ENCODE measurements at places on chromosomes 7 and 10.

GRCh38 chr7:76423666-76424412 is 911 bp upstream of the ZP3 start:
- DNase-seq = no peak

DNA sequence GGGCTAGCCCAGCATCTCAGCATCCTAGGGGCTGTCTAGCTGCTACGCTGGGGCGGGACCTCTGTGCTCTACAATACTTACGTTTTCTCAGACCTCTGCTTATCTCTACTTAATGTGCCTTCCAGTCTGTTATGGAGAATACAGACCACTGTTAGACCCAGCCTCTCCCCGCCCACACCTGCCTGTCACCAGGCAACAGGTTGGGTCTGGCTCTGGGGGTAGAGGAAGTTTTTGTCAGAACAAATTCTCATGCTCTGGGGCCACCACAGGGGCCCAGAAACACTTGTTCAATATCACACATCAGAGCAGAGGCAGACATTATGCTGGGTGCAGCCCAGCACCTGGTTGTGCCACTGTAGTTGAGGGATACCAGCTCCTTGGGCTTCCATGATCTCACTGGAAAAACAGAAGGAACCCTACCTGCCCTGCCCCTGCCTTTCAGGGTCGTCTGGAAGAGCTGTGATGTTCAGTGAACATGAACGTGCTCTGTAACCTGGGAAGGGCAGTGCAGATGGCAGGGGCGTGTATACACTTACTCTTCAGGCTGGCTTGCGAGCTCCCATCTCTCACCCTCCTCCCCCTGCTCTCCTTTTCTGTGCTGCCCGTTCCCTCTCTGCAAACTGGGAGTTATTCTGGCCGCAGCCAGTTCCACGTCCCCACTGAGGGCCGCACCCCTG is 135.2 kb upstream of the PODXL start:
- no peak for DNase-seq

DNA sequence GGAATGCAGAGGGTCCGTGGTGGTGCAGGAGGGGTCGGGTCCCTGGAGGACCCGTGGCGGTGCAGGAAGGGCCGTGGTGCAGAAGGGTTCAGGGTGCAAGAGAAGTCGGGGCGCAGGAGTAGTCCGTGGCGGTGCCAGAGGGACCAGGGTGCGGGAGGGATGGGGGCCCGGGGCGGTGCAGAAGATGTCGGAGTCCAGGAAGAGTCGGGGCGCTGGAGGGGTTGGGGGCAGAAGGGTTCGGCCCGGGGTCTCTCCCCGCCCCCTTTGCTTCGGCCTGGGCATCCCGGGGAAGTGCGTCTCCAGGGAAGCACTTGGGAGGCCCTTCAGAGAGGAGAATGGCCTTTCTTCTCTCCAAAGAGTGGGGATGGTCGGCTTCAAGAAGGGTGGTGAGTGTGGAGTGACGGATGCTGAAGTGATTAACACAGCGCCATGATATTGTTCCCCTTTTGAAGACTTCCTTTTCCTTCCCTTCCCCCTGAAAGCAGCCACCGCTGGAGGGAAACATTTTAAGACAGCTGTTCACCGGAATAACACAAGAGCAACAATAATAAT is 997 bp downstream of the WDR37 start:
- no peak for DNase-seq

- DNase-seq = no peak
These were observed 34.0 kb downstream of the TMEM270 start for GRCh38 chr7:73894733-73895551.

GRCh38 chr7:106346167-106346677 is 61.4 kb upstream of the NAMPT start:
- no peak for DNase-seq

- DNase-seq = no peak
These were observed 7.3 kb upstream of the CRPPA start for GRCh38 chr7:16428672-16429071.

DNA sequence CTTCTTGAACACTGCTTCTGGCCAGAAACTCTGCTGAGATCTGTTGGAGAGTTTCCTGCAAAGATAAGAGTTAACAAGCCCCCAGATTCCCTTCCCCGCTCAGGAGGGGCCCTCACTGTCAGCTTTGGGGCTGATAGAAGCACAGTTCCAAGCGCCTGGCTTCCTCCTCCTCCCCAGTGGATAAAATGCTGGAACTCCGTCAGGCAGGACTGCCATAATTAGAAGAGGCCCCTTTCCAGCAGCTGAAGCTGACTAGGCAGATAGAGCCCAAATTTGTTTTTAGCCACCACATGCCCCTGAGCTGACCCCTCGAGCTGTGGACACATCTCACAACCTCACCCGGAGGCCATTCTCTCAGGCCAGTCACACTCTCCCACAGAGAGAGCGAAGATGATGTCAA is 89.4 kb downstream of the TBXAS1 start:
- DNase-seq = no peak

- no peak for DNase-seq
These were observed 14.0 kb downstream of the HUS1 start for GRCh38 chr7:47965456-47965855.

GRCh38 chr10:30705101-30705624 is 75.6 kb upstream of the LYZL2 start:
- no peak for DNase-seq

DNA sequence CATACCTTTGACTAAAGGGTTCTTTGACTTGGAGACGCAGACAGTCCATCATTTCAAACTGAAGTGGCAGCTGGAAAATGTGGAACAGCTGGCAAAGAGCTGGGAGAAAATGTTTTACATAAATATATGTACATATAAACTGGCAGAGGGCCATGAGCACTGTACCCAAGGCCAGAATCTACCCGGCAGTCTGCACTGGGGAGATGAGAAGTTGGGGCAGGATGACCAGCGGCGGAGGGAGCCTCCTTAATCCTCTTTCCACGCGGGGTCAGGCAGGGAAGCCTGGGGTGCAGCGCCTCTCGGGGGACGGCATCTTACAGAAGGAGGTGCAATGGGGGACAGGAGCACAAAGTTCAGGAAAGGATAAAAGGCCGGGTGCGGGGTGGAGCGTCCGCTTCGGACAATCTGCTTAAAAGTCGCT is 1.3 kb downstream of the GLI3 start:
- DNase-seq = no peak

GRCh38 chr7:26584326-26584725 is 280.1 kb downstream of the SKAP2 start:
- DNase-seq = no peak

DNA sequence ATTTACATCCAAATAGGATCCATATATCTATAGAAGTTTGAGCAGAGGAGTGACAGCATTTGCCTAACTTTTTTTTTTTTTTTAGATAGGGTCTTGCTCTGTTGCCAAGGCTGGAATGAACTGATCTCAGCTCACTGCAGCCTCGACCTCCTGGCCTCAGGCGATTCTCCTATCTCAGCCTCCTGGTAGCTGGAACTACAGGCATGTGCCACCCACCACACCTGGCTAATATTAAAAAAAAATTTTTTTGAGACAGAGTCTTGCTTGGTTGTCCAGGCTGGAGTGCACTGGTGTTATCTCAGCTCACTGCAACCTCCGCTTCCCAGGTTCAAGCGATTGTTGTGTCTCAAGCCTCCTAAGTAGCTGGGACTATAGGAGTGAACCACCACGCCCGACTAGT is 15.1 kb downstream of the PPIA start:
- DNase-seq = no peak

DNA sequence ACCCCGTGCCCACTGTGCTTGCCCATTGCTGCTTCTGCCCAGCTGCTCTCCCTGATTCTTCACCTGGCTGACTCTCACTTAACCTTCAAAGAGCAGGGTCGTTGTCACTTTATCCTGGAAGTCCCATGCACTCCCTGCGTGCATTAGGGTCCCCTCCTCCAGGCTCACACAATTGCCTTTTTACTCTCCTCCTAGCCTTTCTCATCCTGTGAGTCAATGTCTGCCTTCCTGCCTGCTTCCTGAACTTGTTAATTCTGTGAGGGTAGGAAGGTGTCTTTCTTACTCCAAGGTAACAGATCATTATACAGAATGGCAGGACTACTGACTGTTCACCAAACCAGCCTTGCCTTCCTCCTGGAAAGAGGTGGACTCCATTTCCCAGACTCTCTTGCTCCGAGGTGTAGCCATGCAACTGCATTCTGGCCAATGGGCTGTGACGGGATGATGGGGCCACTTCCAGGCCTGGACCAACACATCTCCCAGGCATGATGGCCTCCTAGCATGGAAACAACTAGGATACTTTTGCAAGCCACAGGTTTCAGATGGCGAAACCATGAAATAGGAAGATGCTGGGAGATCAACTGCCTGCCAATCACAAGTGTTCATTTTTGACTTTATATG is 54.7 kb downstream of the ARHGAP22 start:
- DNase-seq = no peak

- no peak for DNase-seq
These were observed 400.7 kb upstream of the MKI67 start for GRCh38 chr10:128526791-128527375.

- no peak for DNase-seq
These were observed 20.4 kb upstream of the PIK3AP1 start for GRCh38 chr10:96740579-96741281.

GRCh38 chr7:98777051-98777450 is 92.8 kb downstream of the TMEM130 start:
- DNase-seq = no peak

DNA sequence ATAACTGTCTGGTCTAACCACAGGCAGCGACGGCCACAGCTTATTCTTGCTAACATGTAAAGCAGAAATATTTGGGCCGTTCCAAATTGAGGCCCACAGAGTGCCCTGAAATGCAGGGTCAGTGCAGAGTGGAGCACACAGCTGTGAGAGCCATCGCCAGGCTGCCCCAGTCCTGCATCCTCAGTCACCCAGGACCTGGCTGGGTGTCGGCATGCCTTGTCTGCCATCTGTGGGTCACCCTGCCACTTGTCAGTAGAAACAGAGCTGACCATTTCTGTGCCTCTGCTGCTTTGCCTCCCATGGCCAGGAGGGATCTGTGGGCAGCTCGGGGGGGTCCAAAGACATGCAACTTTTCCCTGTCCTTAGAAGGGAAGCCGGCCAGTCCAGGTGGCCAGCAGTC is 57.3 kb upstream of the BTBD16 start:
- DNase-seq = no peak

DNA sequence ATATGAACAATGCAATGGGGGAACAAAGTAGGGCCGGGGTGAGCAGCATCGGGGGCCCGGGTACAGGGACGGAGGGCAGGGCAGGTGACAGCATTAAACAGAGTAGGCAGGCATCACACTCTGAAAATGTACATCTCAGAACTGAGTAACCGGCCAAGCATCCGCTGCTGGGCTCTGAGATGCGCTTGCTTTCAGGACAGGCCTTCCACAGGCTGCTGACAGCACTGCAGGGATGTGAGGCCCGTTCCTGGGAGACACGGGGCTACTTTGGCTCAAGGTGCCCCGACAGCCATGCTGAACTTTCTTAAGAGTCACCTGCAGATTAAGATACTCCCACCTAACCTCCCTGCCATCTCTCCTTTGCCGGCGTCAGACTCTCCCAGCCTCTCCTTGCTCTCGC is 64.3 kb upstream of the FGFR2 start:
- DNase-seq = no peak

- no peak for DNase-seq
These were observed 71.4 kb upstream of the SHH start for GRCh38 chr7:155883491-155884224.

GRCh38 chr10:89699581-89700064 is 1.8 kb upstream of the KIF20B start:
- DNase-seq = no peak

- no peak for DNase-seq
These were observed 174.9 kb downstream of the CREB5 start for GRCh38 chr7:28587211-28587610.

- DNase-seq = no peak
These were observed 32.5 kb upstream of the DAGLB start for GRCh38 chr7:6480323-6480660.

GRCh38 chr7:31137234-31137633 is 85.1 kb downstream of the ADCYAP1R1 start:
- DNase-seq = no peak

DNA sequence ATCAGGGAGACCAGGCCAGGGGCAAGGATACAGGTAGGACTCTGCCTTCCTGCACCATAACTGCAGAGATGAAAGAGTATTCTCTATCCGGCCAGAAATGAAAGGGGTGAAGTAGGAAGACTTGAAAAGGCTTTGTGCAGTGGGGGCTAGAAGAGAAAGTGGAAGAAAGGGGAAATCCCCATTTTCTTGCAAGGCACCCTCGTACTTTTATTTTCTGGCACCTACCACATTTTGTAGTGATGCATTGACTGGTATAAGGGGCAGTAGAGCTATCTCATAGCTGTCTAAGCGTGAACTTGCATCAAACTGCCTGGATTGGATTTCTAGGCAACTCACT is 752 bp upstream of the CAMK2G start:
- no peak for DNase-seq

DNA sequence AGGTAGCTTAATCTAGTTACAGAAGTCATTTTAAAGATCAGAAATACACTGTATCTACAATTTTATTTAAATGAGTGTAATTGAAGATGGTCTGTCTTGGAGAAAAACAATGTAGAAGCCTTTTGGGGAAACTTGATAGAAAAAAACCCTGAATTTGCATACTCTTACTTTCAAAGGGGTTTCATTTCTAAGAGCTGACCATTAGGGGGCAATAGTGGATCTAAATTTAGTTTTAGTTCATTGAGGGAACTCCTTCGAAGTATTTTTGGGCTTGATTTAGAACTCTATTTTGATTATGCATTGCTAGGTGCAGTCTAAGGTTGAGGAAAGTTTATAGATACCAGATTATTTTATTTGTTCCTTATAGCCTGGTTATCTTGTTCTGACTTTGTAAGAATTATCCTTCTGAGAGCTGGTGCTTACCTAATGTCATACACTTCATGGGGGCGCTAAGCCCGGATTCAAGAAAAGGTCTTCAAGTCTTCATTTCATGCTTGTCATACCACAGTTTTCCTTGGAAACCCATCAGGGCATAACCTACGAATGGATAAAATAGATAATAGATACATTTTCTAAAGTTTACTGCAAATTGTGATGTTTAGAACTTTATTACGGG is 69.1 kb upstream of the MXI1 start:
- DNase-seq = no peak

GRCh38 chr7:137967143-137968018 is 34.5 kb downstream of the CREB3L2 start:
- no peak for DNase-seq

GRCh38 chr10:37860494-37861190 is 3.2 kb upstream of the ZNF248 start:
- DNase-seq = no peak

- no peak for DNase-seq
These were observed 62.0 kb downstream of the AKR1D1 start for GRCh38 chr7:138138244-138138643.

DNA sequence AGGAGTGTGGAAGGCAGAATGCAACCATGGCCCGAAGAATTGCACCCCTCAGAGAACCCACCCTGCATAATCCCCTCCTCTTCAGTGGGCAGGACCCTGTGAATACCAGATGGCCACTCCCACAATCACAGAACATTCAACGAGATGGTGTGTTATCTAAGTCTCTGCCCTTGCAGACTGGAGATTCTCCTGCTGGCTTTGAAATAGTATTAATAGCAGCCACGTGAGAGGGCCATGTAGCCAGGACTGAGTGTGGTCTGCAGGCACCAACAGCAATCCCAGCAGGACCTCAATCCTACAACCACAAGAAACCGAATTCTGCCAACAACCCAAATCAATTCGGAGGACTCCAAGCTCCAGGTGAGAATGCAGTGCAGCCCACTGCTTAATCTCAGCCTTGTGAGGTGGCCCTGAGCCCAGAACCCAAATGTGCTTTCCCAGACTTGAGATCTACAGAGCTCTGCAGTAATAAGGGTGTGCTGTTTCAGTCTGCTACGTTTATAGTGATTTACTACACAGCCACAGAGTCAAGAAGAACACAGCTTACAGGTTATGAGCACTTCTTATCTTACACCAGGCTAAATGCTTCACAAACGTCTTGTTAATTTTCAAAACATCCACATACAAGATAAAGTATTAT is 72.1 kb downstream of the VOPP1 start:
- no peak for DNase-seq
